ENCODE measurements at places on chromosomes 6 and 20. TPM values are rescaled to one million over a fixed set of nuclear protein-coding genes. Genes with fewer than 3 reads are reported as not detected.
A peak's percentile ranks its signal among the peaks of the same experiment; 100 is the strongest.

Gene NUP43
- total RNA-seq = 50.4 TPM

Gene SLC32A1
- not detected for total RNA-seq

Gene DEFB132
- total RNA-seq = not detected

Gene ARFGEF3
- total RNA-seq = 0.02 TPM

Gene LY86
- total RNA-seq = 58.1 TPM

Gene AGPAT4
- 4.7 TPM for total RNA-seq

Gene PTCRA
- not detected for total RNA-seq

Gene SMLR1
- total RNA-seq = not detected

DNA sequence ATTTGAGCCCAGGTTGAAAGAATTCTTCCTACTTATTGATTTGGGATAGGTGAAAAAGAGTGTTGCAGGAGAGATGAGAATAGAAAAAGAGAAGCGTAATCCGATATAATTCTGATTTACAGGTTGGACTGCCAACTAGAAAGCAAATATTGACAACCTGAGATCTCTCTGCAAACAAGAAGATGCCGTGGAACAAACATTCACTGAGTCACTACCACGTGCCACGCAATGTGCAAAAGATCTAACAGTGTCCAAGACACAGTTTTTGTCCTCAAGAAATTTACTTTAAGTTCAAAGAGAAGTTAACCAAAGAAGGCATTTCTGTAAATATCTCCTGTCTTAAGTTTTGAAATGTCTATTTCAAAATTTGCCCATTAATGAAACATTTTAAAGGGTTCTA lies 578.0 kb upstream of the ARID1B start:
- H3K27ac ChIP-seq = no peak overlapping the region
- peaks cover 6% of the 10 kb centered on the region for H3K27me3 ChIP-seq
- no peak overlapping the region for H3K4me3 ChIP-seq
- peaks cover 18% of the 10 kb centered on the region for H3K4me1 ChIP-seq
- no peak for DNase-seq

- DNase-seq = no peak
- H3K27me3 ChIP-seq = no peaks in the 10 kb centered on the region
- H3K36me3 ChIP-seq = peaks cover 3% of the 10 kb centered on the region
- H3K4me1 ChIP-seq = no peaks in the 10 kb centered on the region
- no peak overlapping the region for H3K4me3 ChIP-seq
Observed at GRCh38 chr6:88972504-88973423, 9.3 kb upstream of the RNGTT start.

DNA sequence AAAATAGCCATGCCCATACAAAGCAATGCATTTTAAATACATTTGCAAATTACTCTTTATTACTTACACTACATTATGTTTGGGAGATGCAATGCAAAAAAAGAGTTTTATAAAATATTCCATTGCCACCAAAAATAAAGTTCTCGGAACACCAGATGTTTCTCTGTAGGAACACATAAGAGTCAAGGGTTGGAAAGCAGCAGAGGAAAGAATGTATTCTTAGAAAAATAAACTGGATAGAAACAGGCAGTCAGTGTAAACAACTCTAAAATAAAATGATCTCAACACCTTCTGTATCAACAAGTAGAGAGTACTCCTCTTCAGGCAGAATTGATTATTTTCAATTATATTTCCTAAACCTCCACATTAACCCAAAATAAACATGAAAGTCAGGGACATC lies 28.1 kb downstream of the KIF13A start:
- H3K36me3 ChIP-seq = no peaks in the 10 kb centered on the region
- H3K4me1 ChIP-seq = peaks cover 4% of the 10 kb centered on the region
- no peak overlapping the region for H3K4me3 ChIP-seq

DNA sequence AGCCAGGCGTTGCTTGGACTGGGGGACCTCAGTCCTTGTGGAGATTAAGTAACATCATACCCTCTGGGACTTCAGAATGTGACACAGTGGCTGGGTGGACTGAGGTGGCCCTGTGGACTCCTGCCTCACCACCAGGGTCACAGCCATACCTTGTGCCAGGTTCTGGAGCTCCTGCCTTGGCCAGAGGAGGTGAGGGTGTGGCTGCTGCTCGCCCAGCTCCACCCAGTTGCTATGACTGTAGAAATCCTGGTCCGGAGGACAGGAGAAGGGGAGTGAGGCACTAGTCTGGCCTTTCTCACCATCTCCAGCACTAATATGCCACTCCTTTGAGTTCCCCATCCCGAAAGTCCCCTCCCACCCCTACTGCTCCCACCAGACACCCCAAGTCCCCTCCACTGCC lies 1.9 kb downstream of the VWA7 start:
- H3K4me1 ChIP-seq = peaks cover 34% of the 10 kb centered on the region
- DNase-seq = no peak
- peaks cover 20% of the 10 kb centered on the region for H3K36me3 ChIP-seq
- no peak overlapping the region for H3K27ac ChIP-seq
- no peaks in the 10 kb centered on the region for H3K27me3 ChIP-seq

GRCh38 chr6:33080127-33081089 lies 4.6 kb downstream of the HLA-DPB1 start:
- H3K4me3 ChIP-seq = peak overlapping the region; percentile 89
- DNase-seq = no peak
- H3K27me3 ChIP-seq = no peaks in the 10 kb centered on the region
- peaks cover 78% of the 10 kb centered on the region for H3K4me1 ChIP-seq
- H3K27ac ChIP-seq = peak overlapping the region; percentile 95

DNA sequence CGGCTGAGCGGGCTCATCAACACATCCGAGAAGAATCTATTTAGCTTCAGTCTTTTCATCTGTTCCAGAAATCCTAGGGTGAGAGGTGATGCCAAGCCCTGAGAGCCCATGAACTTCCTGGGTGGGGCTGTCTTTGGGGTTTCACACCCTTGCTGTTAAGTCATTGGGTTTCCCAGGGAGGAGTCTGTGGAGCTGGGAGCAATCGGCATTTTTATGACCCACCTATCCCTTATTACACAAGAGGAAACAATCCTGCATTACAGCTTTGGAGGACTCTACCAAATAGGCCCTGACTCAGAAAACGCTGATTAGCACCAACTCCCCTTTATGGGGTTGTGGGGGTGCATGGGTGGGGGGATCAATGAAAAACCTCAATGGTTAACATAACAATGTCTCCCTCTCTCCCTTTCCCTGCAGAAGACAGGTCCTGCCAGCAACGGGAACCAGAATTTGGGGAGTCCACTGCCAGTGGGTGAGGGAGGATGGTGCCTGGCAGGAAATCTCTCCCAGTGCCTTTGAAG lies 46.3 kb downstream of the EZR start:
- DNase-seq = no peak
- H3K27ac ChIP-seq = no peak overlapping the region
- no peaks in the 10 kb centered on the region for H3K4me1 ChIP-seq
- H3K36me3 ChIP-seq = peaks cover 100% of the 10 kb centered on the region

- peaks cover 7% of the 10 kb centered on the region for H3K4me1 ChIP-seq
- no peak overlapping the region for H3K4me3 ChIP-seq
- no peaks in the 10 kb centered on the region for H3K36me3 ChIP-seq
- DNase-seq = no peak
Observed at GRCh38 chr6:83546636-83547035, 34.3 kb downstream of the PRSS35 start.

- peaks cover under 1% of the 10 kb centered on the region for H3K4me1 ChIP-seq
- peaks cover 11% of the 10 kb centered on the region for H3K36me3 ChIP-seq
- H3K27me3 ChIP-seq = peaks cover 6% of the 10 kb centered on the region
- no peak overlapping the region for H3K4me3 ChIP-seq
- DNase-seq = no peak
- no peak overlapping the region for H3K27ac ChIP-seq
Observed at GRCh38 chr6:37654727-37655500, 42.8 kb downstream of the MDGA1 start.

- no peak overlapping the region for H3K27ac ChIP-seq
- peak overlapping the region; percentile 50 for H3K4me3 ChIP-seq
- H3K27me3 ChIP-seq = peaks cover 11% of the 10 kb centered on the region
- peaks cover 15% of the 10 kb centered on the region for H3K36me3 ChIP-seq
- peak; percentile 44 for DNase-seq
Observed at GRCh38 chr20:37406010-37406998, 60.4 kb downstream of the SRC start.

DNA sequence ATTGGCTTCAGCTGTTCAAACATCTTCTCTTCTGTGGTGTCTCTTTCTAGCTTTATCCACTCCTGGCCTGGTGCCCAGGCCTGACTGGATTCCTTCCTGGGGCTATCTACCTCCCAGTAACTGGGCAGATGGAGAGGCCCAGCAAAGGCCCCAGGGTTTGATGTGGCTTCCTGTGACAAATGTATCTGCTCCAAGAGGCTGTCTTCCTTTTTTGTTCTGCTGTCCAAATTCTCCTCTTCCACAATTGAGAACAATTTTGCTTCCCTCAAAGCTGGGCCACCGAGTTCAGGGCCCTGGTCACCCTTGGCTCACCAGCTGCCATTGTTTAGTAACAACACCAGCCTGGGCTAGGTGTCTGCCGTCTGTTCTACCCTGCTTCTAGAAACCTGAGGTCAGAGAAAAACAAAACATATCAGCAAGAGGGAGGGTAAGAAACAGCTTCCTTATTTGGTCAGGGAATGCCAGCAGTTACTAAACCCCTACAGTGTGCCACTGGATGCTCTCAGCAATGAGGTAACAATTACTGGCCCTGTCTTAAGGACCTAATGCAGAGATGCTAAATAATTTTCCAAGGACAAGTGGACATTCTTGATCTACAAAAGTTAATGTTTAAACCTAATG lies 3.9 kb downstream of the ZFP57 start:
- peak overlapping the region; percentile 19 for H3K27ac ChIP-seq
- H3K36me3 ChIP-seq = peaks cover 1% of the 10 kb centered on the region
- H3K27me3 ChIP-seq = peaks cover 6% of the 10 kb centered on the region
- H3K4me3 ChIP-seq = no peak overlapping the region
- peaks cover 17% of the 10 kb centered on the region for H3K4me1 ChIP-seq

- H3K36me3 ChIP-seq = no peaks in the 10 kb centered on the region
- no peak overlapping the region for H3K27ac ChIP-seq
- peaks cover 22% of the 10 kb centered on the region for H3K27me3 ChIP-seq
- no peak overlapping the region for H3K4me3 ChIP-seq
- no peak for DNase-seq
Observed at GRCh38 chr6:148445116-148445515, 102.5 kb downstream of the SASH1 start.

DNA sequence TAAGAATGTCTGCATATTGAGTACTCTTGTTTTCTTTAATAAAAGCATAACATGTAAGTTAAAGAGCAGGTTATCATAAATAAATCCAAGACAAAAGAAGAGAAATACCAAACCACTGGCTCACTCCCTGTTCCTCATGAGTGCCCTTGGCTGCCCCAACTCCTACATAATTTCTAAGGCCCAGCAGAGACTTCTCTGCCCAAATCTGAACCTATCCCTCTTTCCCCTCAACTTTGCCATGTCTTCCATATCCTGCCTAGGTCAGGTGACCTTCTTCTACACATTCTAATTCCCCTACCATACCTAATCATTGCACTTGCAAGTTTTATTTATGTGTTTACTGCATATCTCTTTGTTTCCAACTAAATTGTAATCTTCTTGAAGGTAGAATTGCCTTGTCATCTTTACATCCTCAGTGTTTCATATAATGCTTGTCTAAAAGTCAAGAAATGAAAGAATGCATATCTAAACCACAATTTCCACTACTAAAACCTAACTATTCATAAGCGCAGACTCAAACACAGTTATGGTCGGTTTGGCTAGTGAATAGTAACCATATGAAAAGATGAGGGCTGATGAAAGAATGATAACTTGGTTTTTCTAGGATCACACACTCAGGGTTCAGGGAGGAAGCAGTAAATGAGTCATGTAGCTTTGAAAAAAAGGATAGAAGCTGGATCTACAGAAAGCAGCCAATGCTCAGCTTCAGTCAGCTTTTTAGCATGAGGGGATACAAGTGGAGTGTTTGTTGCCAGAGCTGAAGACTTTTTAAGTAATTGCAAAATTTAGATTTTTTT lies 53.3 kb upstream of the EYA4 start:
- H3K36me3 ChIP-seq = no peaks in the 10 kb centered on the region
- H3K27me3 ChIP-seq = peaks cover 2% of the 10 kb centered on the region
- no peak overlapping the region for H3K4me3 ChIP-seq
- H3K27ac ChIP-seq = no peak overlapping the region

DNA sequence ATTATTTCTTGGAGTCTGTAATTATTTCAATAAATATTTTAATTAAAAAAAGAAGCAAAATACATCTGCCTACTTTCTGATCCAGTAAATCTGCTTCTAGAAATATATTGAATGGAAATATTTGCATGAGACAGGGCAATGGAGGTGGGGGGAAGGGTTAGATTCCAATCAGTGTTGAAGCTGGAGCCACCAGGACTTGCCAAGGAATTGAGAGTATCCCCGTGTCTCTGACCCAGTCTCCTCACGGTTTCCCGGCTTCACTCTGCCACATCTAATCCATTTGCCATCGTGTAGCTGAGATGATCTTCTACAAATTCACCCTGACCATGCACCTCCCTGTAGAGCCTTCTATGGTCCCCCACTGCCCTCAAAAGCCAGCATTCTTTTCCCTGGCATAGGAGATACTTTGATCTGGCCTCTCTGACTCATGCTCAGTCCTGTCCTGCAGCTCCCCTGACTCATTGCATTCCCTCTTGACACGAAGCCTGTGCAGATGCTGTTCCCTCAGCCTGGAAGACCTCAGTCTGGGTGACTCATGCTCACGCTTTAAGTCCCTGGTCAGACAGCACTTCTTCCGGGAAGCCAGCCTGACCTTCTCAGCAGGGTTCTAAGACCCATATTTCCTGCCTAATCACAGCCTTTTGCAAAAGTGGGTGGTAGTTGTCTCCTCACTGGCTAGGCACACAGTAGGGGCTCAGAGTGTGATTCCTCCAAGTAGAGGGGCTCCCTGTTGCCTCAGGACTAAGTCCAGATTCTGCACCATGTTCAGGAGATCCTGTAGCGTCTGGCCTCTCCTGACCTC lies 23.0 kb upstream of the FKBP1A start:
- peaks cover 3% of the 10 kb centered on the region for H3K27me3 ChIP-seq
- no peak for DNase-seq
- H3K4me3 ChIP-seq = no peak overlapping the region
- H3K27ac ChIP-seq = no peak overlapping the region
- no peaks in the 10 kb centered on the region for H3K4me1 ChIP-seq
- peaks cover 4% of the 10 kb centered on the region for H3K36me3 ChIP-seq

GRCh38 chr6:85669735-85670194 lies 27.1 kb upstream of the SYNCRIP start:
- peak overlapping the region; percentile 95 for H3K27ac ChIP-seq
- peaks cover 32% of the 10 kb centered on the region for H3K36me3 ChIP-seq
- peaks cover 50% of the 10 kb centered on the region for H3K4me1 ChIP-seq
- peak overlapping the region; percentile 75 for H3K4me3 ChIP-seq
- H3K27me3 ChIP-seq = no peaks in the 10 kb centered on the region
- no peak for DNase-seq

DNA sequence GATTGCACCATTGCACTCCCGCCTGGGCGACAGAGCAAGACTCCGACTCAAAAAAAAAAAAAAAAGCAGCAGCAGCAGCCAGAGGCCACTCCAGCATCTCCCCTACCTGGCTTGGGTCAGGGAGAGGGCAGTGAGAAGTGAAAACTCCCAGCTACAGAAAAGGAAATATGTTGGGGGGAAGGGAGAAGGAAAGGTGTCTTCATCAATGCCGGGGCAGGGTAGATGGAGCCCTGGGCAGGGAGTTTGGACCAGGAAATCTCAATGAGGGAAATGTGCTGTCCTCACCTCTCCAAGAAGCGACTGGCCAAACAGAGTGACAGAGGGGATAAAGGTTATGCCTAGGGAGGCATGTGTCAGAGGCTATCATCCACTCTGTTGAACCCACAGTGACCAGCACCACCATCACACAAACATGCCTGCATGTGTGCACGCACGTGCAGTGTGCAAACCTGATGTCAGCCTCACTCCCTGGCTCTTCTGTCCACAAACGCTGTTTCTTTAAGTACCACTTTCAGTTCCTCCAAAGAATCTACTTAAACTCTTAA lies 887 bp upstream of the AIF1 start:
- H3K27me3 ChIP-seq = no peaks in the 10 kb centered on the region
- H3K27ac ChIP-seq = peak overlapping the region; percentile 80
- peaks cover 34% of the 10 kb centered on the region for H3K4me1 ChIP-seq
- H3K4me3 ChIP-seq = no peak overlapping the region
- DNase-seq = no peak
